ENCODE measurements at places on chromosomes 5 and 9.

DNA sequence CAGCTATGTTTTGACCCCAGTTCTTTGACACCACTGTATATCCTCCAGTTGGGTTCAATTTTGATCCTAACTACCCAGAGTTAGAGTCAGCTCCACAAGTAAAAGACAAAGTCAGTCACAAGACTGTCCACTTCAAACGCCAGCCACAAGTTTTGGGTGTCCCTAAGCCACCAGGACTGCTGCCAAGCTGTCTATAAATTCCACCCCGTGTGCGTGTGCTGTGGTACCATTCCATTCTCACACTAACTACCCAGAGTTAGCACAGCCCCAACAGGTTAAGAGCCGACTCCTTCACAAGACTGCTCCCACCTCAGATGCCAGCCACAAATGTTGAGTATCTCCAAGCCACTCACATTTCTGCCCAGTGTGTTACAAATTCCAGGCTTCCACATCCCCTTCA, 56.7 kb downstream of the APC start:
- no peak for DNase-seq
- H3K4me3 ChIP-seq = no peak overlapping the region
- no peaks in the 10 kb centered on the region for H3K4me1 ChIP-seq
- peaks cover 43% of the 10 kb centered on the region for H3K36me3 ChIP-seq

DNA sequence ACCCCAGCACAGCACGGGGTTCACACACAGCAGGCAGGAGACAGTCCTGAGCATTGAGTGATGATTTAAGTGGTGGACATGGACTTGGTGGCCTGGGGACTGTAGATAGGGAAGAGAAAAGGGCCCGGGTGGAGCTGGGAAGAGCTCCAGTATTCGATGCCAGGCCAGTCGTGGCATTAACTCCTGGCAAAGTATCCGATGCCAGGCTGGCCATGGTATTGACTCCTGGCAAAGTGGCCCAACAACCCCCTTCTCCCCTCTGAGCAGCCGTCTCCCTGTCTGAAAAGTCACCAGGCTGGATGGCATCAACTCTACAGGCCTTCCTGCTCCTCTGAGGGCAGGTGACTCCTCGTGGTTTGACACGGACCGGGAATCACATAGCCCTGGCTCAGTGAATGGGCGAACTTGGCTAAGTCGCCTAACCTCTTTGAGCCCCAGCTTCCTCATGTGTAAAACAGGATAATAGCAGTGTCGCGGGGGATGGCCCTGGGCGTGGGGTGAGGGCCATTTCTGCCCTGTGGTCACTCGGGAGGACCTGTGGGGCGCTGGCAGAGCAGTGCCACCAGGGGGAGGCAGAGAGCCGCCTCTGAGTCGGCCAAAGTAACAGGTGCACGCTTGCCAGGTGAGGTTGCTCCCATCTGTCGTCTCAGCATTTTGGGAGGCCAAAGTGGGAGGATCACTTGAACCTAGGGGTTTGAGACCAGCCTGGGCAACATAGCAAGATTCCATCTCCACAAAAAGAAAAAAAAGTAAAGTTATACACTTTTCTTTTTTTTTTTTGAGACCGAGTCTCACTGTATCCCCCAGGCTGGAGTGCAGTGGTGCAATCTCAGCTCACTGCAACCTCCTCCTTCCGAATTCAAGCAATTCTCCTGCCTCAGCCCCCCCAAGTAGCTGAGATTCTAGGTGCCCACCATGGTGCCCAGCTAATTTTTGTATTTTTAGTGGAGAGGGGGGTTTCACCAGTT, 5.7 kb upstream of the SEC16A start:
- no peak overlapping the region for H3K4me3 ChIP-seq
- peaks cover 17% of the 10 kb centered on the region for H3K36me3 ChIP-seq
- no peaks in the 10 kb centered on the region for H3K27me3 ChIP-seq
- peaks cover 47% of the 10 kb centered on the region for H3K4me1 ChIP-seq

DNA sequence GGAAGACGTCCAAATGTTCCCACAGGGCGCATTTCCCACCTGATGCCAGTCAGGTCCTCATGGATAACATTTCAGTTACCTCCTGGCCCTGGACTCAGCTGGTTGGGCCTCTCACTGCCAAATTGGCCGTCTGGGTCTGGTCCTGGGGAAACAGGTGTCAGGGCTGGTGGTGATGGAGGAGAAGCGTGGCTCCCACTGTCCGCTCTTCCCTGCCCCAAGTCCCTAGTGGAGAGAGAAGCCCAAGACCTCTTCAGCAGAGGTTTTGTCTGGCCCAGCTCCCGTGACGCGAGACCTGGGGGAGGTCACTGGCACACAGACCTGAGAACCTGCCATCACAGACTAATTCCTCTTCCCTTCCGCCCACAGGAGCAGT, 27.8 kb upstream of the PRDM12 start:
- no peak overlapping the region for H3K4me3 ChIP-seq
- peaks cover 60% of the 10 kb centered on the region for H3K36me3 ChIP-seq
- no peak overlapping the region for H3K27ac ChIP-seq
- DNase-seq = no peak

DNA sequence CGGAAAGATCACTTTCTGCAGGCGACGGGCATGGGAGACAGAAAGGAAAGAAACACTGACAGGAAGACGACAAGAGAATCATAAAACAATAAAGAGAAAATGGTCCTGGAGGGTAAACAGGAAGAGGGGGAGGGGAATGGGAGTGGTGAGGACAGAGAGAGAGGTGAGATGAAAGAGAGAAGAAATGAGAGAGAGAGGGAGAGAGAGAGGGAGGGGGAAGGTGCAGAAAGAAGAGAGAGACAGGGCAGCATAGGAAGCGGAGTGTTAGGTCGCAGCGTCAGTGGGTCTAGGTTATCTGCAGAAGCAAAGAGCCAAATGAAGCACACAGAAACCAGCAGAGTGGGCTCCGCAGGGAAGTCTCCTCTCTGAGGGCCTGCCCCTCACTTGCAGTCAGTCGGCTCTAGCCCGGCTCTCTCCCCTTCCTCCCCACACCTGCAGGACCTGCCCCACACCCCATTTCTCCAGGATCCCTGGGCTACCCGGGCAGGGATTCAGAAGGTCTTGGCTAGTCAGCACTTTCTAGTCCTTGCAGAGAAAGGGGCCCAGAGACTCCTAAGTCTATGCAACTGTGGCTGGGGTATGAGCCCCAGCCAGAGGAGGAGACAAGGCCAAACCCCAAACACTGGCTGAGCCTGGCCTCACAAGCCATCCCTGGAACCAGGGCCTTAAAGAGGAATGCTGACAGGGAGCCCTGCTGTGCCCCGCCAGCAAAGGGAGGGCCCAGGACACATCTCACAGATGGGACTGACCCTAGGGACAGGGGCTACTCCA, 29.7 kb upstream of the MEIKIN start:
- H3K4me1 ChIP-seq = peaks cover 10% of the 10 kb centered on the region
- H3K36me3 ChIP-seq = peaks cover 43% of the 10 kb centered on the region
- no peak for DNase-seq
- H3K4me3 ChIP-seq = no peak overlapping the region

GRCh38 chr9:78664370-78664769, 367.4 kb downstream of the PSAT1 start:
- no peak for DNase-seq
- H3K4me3 ChIP-seq = no peak overlapping the region
- no peaks in the 10 kb centered on the region for H3K36me3 ChIP-seq
- no peaks in the 10 kb centered on the region for H3K27me3 ChIP-seq
- no peak overlapping the region for H3K27ac ChIP-seq

GRCh38 chr5:117945258-117945657, 1043.1 kb downstream of the DTWD2 start:
- H3K27ac ChIP-seq = no peak overlapping the region
- H3K36me3 ChIP-seq = no peaks in the 10 kb centered on the region
- no peaks in the 10 kb centered on the region for H3K27me3 ChIP-seq
- DNase-seq = no peak
- no peaks in the 10 kb centered on the region for H3K4me1 ChIP-seq

Data from spinal cord (tissue), 10 donors.